Esophagus muscularis mucosa (tissue), 4 donors: ENCODE measurements at places on chromosomes 2 and 18. TPM values are rescaled to one million over a fixed set of nuclear protein-coding genes. Genes with fewer than 3 reads are reported as not detected.

The SUMO1 gene
- 85.6 TPM for total RNA-seq

The DYNAP gene
- total RNA-seq, result not detected

DNA sequence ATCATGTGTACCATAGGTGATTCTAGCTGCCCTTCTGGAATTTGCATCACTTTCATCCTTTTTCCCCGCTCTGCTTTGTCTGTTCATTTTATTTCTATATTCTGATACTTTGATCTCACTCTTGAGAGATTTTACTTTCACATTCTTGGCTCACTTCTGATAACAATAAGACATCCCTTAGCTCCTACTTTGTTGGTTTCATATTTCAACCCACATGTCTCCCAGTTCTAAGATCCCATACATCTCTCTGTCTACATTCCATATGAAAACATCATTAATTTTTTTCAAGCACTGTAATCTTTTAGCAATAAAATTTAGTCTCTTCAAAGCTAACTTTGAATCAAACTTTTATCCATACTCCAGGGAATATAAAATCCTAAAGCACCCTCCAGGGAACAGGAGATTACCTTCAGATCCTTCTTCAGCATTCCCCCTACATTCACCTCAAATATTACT, 75.6 kb downstream of the COL3A1 start:
- no peak for DNase-seq
- no peak overlapping the region for H3K4me3 ChIP-seq
- peaks cover 69% of the 10 kb centered on the region for H3K36me3 ChIP-seq
- no peaks in the 10 kb centered on the region for H3K27me3 ChIP-seq

GRCh38 chr2:181944164-181944913, 41.3 kb upstream of the PPP1R1C start:
- no peak overlapping the region for H3K27ac ChIP-seq
- H3K4me1 ChIP-seq, result no peaks in the 10 kb centered on the region
- no peaks in the 10 kb centered on the region for H3K27me3 ChIP-seq
- DNase-seq, result no peak
